Epithelial cell of esophagus (primary cell): ENCODE measurements at places on chromosomes 4 and X.

GRCh38 chr4:147157860-147158701 lies 212.4 kb upstream of the TTC29 start:
- DNase-seq = peak; percentile 30

- DNase-seq = no peak
Measured at GRCh38 chr4:62549601-62550000, 1349.5 kb downstream of the ADGRL3 start.

- no peak for DNase-seq
Measured at GRCh38 chr4:106303548-106304281, 12.3 kb downstream of the TBCK start.

- no peak for DNase-seq
Measured at GRCh38 chr4:12304905-12305304, 876.2 kb upstream of the HS3ST1 start.

DNA sequence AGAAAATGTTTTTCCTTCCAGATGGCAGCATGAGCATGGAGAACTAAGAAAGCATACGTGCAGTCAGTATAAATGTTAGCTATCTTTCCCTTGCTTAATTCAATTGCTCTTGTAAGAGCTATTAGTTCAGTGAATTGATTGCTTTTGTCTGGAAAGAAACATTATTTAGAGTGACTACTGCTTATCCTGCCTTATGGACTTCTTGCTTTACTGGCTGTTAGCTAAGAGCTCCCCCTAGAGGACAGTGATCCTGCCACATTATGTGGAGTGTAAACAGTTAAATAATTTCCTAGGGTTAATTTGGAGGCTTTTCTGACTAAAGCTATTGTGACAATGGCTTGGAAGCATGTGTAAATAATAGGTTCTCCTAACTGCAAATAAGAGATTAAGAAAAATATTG lies 1402.4 kb downstream of the FAM133A start:
- peak; percentile 33 for DNase-seq

GRCh38 chrX:46179748-46180147 lies 365.5 kb downstream of the ZNF674 start:
- DNase-seq = peak; percentile 34

- peak; percentile 56 for DNase-seq
Measured at GRCh38 chr4:2441393-2442174, 22.8 kb downstream of the CFAP99 start.

- peak; percentile 43 for DNase-seq
Measured at GRCh38 chr4:158769175-158769921, 522 bp downstream of the FNIP2 start.

- DNase-seq = no peak
Measured at GRCh38 chr4:105075045-105075444, 71.6 kb upstream of the TET2 start.

GRCh38 chr4:70877556-70877955 lies 24.6 kb upstream of the MOB1B start:
- DNase-seq = no peak

GRCh38 chrX:32472364-32472763 lies 739.0 kb downstream of the DMD start:
- no peak for DNase-seq

DNA sequence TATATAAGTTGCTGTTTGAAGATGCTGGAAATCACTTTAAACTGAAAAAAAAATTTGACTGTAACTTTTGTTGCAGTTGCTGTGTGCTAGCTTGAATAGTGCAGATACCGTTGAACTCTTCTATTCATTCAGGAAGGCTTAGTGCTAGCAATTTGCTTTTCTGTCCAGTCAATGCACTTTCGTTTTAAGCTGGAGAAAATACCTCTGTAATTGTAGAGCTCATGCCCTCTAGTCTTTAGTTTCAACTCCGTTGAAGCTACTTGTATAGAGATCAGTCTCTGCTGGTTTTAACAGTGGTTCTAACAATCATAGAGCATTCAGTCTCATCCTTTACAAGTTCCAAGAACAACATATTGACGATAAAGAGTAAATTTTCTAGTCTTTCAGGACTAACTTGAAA lies 49.0 kb upstream of the TRPC3 start:
- DNase-seq = no peak

DNA sequence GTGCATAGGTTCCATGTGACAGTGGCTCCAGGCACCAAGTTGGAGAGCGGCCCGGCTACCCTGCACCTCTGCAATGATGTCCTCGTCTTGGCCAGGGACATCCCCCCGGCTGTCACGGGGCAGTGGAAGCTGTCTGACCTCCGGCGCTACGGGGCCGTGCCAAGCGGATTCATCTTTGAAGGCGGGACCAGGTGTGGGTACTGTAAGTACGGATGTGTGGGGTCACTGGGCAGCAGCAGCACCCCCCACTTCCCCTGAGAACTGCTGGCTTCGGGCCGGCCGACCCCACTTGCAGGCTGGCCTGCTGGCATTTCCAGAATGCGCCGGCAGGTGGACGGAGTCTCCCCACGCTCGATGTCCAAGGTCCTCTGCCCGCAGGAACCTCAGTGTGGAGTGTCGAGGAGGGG lies 13.2 kb downstream of the DOK7 start:
- DNase-seq = no peak

DNA sequence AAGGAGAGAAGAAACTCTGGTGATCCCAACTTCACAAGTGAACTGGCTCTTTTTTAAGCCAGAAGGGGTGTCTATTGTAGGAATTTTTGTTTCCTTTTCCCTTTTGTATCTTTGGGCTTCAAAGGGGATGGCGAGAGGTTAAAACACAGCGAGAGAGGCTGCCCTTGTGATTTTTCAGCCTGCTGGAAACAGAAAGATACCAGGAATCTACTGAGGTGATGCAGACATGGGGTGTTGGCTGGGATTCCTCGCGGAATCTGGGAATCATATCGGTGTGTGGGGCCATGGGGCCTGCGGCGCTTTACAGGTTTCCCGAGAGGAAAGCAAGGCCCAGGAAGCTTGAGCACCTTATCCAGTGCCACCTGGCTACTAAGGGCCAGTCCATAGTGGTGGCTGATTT lies 99.4 kb upstream of the STX18 start:
- no peak for DNase-seq

DNA sequence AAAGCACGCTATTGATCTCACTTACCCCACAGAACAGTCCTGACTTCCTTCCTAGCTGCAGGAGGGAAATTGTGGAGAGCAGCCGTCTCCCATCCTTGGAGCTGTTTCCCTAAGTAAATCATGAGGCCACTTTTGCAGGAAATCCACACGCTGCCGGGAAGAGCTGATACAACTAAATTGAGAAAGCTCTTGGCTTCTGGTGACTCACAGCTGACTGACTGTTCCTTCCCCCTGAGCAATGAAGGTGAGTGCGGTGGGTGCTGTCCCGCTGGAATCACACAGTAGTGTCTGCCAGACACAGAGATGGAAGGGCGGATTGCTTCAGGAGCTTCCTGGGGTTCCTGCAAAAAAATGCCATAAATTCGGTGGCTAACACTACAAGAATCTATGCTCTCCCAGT lies 268.9 kb downstream of the ASMT start:
- no peak for DNase-seq

- no peak for DNase-seq
Measured at GRCh38 chr4:80075995-80076675, 3.1 kb upstream of the ANTXR2 start.

DNA sequence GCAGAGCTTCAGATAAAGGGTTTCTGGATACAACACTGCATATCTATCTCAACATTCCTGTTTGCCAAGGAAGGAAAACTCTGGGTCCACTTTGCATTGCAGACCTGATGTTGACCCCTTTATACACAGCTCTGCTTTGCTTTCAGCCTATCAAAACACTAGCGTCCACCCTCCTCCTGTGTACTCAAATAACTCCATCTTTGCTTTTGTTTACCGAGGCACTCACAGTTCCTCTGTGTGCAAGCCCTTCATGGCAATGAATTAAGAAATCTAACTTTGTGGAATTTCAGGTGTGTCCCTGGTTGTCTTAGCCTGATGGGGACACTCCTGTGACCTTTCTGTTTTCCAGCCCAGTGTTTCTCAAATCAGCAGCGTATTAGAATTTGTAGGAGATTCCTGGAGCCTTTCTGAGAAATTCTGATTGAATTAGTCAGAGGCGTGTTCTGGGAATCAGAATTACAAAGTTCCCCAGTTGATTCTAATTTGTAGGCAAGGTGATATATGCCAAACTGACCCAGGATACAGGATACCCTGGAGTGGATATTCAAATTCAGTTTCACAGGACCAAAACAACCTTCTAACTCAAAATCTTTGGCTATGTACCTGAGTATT lies 68.6 kb downstream of the DTHD1 start:
- DNase-seq = no peak
